ENCODE measurements at places on chromosomes 6 and 20.

DNA sequence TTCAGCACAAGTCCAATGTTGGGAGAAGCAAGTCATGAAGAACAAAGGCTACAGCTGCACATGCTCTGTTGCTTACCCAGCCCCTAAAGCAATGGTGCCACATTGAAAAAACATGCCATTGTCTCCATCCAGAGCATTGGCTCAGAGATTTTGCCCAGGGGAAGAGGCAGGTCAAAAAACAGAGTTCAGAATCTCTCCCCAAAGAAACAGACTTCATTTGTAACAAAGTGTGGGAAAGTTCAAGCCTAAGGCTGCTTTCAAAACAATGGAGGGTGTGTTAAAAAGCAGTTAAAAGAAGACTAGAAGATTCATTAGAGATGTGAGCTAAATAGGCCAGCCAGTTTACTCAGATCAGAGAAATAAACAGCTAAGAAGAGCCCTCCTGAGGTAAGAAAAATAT is 63.6 kb downstream of the DZANK1 start:
- no peak for DNase-seq

DNA sequence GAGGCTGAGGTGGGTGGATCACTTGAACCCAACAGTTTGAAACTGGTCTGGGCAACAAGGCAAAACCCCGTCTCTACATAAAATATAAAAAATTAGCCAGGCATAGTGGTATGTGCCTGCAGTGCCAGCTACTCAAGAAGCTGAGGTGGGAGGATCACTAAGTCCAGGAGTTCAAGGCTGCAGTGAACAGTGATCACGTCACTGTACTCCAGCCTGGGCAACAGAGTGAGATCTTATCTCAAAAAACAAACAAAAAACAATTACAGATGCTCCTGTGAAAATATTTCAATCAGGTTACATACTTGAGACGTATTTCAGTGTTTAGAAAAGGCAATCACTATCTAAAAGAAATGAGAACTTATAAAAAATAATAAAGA is 33.8 kb downstream of the RANBP9 start:
- no peak for DNase-seq

- no peak for DNase-seq
These were observed 507.2 kb upstream of the CHD6 start for GRCh38 chr20:42125426-42125825.

- no peak for DNase-seq
These were observed 88.1 kb downstream of the AKAP7 start for GRCh38 chr6:131223416-131223815.

GRCh38 chr6:157089851-157090250 is 233.5 kb downstream of the TMEM242 start:
- DNase-seq = no peak

GRCh38 chr6:161198176-161198575 is 75.7 kb downstream of the AGPAT4 start:
- DNase-seq = no peak

- DNase-seq = no peak
These were observed 83.9 kb upstream of the AFDN start for GRCh38 chr6:167742719-167743303.

GRCh38 chr20:62993856-62994494 is 12.8 kb downstream of the BHLHE23 start:
- no peak for DNase-seq

GRCh38 chr20:47857569-47858464 is 72.5 kb upstream of the SULF2 start:
- no peak for DNase-seq

- no peak for DNase-seq
These were observed 334.8 kb downstream of the NRN1 start for GRCh38 chr6:5671601-5672559.

GRCh38 chr6:112251171-112251875 is 3.0 kb downstream of the LAMA4 start:
- DNase-seq = no peak

- no peak for DNase-seq
These were observed 7.4 kb downstream of the ATF6B start for GRCh38 chr6:32120573-32121059.

DNA sequence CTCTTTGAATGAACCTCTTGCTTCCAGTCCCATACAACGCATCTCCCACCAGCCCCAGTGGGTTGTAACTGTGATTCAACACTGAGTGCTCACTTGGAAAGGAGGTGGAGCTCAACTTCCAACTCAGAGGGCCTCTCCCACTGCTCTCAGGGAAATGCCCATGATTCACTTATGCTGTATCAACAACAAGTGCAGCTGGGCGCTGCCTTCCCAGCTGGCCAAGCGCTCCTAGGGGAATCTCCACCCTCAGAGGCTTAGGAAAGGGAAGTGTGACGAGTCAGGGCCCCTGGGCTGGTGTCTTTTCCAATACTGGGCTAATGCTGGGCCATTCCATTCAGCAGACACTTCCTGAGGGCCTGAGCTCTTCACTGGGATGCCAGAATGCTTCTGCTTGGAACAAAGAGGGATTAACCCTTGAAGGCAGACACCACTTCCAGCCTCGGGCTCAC is 8.1 kb upstream of the OCSTAMP start:
- no peak for DNase-seq

DNA sequence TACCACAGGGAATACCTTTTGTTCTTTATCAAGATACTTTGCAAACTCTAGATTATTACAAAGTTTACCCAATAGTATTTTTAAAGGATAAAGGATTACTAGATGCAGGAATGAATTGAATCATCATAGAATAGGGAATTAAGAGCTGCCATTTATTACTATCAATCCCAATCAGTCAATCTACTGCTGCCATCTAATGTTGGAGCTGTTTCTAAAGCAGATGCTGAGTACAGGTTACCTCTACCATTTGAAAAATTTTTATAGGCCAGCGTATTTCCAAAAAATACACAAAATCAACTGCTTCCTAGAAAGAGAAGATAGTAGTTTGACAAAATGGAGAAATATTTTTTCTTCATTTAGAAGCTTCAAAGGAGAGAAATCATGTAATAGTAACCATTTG is 520.4 kb downstream of the ADGRB3 start:
- DNase-seq = no peak

DNA sequence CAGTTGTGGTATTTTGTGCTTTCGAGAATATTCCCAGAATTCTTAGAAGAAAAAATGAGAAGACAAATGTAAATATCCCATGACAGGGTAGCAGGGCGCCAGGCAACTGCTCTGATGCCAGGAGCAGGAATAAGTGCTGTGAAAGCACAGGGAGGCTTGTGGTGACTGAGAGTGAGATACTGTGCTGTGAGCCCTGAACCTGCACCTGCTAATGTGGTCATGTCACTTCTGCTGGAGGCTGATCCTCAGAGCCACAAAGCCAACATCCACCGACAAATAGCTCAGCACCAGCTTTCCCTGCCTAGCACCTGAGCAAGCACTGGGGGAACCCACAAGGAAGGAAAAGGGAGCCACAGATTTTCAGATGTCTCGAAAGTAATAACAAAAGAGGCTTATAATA is 368.6 kb upstream of the CDH4 start:
- no peak for DNase-seq

DNA sequence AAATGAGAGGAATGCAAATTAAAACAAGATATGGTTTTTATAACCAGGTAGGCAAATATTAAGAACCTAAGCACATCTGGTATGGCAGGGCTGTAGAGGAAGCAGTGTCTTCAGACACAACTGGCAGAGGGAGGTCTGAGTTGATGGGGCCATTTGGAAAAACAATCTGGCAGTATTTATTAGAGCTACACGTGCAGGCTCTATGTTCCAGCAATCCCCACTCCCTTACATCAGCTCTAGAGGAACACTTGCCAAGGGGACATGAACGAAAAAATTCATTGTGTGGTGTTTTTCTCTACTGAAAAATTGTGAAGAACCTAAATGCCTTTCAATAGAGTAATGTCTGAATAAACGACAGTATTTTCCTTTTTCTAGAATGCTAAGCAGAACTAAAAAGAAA is 111.6 kb upstream of the EDN1 start:
- no peak for DNase-seq

- no peak for DNase-seq
These were observed 9.2 kb upstream of the GHRH start for GRCh38 chr20:37270576-37271420.

- no peak for DNase-seq
These were observed 304.2 kb downstream of the PACRG start for GRCh38 chr6:163031931-163032330.

DNA sequence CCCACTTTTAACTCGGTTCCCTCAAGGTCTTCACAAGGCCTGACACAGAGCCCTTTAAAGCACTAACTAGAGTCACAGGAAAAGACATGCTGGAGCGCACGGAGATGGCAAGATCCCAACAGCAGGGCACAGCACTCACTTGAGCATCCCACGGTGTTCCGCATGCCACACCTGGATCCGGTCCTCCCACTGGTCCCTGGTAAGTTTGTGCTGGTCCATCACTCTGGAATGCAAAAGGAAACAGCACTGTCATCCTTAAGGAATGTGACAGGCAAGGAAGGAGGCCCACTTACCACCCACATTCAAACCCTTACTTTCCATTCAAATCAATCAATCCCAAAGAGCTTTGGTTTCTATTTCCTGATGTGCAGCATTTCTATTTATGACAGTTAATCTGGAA is 34.7 kb downstream of the EZR start:
- no peak for DNase-seq

GRCh38 chr20:11274141-11274594 is 600.4 kb upstream of the JAG1 start:
- DNase-seq = no peak

DNA sequence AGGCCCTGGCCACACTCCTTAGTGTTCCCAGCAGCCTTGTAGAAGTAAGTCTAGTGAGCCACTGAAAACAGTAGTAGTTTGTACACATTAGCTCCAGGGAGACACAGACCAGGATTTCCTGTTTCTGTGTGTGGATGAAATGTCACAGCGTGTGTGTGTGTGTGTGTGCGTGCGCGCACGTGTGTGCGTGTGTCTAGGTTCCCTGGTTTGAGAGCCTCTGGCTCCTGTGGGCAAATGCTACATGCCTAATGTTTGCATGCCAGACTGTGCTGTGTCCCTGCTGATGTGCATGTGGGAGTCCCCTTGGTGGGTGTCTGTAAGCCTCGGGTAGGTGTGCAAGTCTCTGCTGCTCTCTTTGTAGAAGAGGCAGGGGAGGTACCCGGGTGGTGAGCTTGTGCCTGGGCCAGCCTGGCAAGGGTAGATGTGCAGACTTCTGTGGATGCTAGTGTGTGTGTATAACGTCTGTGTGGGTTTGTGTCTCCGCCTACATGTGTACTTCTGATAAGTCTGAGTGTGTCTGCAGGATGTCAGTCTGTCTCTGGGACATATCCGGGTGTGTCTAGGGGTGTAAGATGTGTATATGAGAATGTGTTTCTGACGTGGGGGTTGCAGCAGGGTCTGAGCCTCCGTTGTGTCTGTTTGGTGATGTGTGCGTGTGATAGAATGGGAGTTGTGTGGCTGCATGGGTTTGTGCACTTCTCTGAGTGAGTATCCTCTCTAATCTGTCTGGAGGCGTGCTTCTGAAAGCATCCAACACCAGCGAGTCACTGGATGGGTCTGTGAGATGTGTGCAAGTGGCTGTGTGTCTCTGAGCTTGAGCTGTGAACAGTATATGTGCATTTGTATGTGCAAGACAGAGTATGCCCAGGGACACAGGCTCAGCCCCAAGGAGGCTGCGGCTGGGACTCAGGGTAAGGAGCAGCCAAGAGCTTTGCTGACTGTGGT is 19.0 kb upstream of the TLDC2 start:
- no peak for DNase-seq

- no peak for DNase-seq
These were observed 393.1 kb downstream of the ZFAND3 start for GRCh38 chr6:38212579-38212978.

DNA sequence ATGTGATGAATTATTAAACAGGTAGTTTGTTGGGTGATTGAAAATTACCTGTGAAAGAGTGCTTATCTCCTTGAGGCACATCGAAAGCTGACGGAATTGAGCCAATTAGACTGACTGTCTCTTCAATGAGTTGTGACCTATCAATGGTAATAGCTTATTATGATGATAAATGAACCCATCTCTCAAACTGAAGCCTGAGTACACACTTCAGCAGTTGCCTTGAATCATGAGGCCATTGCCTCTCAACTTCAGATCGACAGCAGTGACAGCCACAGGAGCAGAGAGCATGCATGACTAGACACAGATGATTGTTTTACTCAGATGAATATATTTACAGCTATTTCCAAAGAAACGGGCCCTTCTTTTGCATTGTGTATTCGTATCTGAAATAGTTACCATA is 323.9 kb downstream of the LAMA2 start:
- DNase-seq = no peak

GRCh38 chr6:99013661-99014060 is 65.9 kb upstream of the FBXL4 start:
- DNase-seq = no peak

Data from stimulated activated CD8-positive, alpha-beta memory T cell treated with anti-CD3 and anti-CD28 coated beads, Interleukin-12 subunit alpha, Interleukin-12 subunit beta, amount 100 ng/mL, for 4 hours (primary cell).